ENCODE measurements at places on chromosomes 13 and 19.

DNA sequence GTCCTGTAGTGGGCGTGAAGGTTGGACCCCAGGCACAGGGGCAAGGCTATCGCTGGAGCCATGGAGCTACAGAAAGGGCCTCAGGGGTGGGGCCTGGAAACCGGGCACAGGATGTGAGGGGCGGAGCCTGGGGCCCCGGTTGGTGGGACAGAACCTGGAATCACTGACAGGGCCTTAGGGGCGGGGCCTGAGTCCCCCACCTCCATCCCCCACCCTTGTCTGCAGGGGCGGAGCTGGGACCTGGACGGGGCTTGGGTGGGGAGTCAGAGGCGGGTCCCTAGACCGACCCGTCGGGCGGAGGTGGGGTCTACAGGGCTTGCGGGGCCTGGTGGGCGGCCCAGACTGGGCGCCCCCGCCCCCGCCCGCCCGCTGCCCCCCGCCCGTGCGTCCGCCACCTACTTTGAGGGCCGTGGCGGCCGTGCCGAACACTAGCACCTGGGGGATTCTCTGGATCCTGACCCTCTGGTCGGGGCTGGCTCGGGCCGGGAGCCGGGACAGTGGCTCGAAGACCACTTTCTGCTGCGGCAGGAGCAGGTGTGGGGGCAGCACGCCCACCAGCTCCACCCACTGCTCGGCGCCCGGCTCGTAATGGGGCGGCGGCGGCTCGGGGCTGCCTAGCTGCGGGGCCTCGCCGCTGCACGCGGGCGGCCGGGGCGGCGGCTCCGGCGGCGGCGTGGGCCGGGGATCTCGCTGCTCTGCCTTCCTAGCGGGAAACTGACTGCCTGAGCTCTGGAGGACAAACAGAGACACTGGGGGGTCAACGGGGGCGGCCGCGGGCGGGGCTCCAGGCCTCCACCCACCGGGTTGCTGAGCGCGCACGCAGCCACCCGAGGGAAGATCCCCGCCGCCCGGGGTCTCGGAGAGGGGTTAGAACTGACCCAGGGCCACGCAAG lies 26.3 kb downstream of the DCAF15 start:
- DNase-seq, result no peak

GRCh38 chr13:110445183-110445582 lies 116.3 kb downstream of the RAB20 start:
- no peak for DNase-seq

DNA sequence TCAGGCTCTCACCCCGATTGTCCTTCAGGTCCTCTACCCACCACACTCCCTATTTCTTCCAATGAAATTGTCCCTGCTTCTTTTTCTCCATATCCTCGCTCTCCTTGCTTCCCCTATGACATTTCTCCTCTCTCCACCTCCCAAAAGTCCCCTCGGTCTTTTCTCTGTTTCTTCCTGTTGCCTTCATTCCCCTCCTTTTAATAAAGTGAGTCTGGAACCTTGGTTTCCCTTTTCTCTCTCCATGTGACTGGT lies 676 bp upstream of the ZNF574 start:
- no peak for DNase-seq

DNA sequence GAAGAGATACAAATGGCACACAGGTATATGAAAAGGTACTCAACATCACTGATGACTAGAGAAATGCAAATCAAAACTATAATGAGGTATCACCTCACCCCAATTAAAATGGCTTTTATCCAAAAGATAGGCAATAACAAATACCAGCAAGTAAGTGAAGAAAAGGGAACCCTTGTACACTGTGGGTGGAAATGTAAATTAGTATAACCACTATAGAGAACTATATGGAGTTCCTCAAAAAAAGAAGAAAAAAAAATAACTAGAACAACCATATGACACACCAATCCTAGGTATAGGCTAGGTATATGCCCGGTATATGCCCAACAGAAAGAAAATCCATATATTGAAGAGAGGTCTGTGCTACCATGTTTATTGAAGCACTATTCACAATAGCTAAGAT lies 150.9 kb downstream of the VWA8 start:
- DNase-seq, result no peak

GRCh38 chr13:59774491-59774971 lies 389.2 kb downstream of the DIAPH3 start:
- no peak for DNase-seq

DNA sequence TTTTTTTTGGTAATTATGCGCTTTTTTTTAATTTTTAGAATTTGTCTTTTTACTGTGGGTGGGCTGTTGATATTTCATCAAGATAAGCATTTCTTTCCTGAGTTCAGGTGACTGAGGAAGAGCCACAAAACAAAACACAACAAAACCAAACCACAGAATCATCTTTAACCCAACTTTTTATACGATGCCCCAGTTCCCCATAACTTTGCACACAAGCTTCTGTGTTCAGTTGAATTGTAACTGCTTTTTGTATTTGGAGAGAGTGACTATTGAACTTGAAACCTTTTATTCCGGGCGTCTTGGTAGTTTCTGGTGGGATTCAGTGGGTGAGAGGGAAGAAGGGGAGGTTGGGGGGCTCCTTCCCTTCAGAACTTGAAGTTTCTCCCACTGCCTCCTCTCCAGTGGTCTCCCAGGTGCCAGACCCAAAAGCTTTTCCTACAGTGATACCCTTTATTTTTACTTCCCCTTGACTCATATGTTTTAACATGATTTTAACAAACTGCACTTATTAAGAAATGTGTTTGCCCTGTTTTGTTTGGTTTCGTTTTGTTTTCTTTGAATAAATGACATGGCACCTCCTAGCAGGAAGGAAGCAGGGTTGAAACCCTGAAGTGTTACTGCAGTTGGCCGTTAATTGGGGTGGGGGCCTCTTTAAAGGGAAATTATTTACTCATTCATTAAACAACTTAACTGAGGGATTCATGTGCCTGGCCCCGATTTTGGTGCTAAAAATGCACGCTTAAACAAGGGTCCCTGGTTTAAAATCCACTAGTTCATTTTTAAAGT lies 2.7 kb upstream of the CCDC97 start:
- DNase-seq, result no peak

DNA sequence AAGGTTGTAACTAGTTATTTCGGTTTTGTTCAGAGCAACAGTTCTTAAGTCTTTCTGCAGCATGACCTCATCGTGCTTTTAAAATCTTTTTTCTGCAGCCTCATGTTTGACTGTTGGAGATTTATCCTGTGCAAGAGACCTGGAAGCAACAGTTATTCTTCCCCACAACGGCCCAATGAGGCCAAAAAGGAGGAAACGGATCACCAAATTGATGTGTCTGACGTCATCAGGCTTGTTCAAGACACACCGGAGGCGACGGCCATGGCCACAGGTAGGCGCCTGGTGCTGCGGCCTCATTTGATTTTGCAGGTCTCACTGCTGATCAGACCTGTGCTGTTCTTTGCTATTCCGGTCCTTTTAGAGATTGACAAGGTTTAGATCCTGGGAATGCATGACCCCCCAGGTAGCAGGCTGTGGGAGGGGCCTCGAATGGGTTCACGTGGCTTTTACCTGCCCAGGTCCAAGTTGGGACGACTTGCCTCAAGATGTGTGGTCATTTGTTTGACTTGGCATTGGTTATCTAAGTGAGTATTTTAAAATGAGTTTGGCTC lies 66.8 kb upstream of the MCF2L start:
- no peak for DNase-seq

DNA sequence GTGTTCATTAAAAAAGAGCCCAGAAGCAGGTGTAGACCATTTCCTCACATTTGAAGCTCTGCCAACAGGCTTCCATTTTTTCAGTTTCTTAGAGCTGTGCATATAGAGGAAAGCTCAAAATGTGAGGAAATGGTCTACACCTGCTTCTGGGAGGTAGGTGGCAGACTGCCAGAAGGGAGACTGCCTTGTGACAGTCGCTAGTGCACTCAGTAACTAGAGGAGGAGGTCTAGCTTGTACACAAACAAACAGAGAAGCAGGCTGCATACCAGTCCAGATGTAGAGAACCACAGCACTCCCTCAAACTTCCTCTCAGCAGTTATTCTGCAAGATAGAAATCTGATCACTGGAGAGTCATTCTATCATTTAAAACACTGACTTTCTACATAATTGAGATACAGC lies 800.2 kb downstream of the EFNB2 start:
- DNase-seq, result no peak

DNA sequence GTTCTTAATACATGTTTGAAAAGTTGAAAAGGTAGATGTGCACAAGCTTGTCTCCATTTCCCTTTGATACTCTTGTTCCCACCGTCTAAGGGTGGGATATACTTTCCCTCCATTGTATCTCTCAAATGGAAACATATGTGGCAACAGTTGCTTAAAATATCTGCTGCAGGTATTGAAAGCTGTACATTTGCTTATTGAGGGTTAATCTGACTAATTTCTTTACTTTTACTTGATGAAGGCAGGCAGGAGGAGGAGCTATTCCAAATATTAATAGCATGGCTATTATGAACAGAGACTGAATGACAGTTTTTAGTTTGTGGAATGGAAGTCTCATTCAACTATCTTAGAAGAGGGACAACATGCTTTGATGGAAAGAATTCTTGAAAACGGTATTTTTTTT lies 103.8 kb downstream of the SLC10A2 start:
- no peak for DNase-seq

GRCh38 chr13:27138457-27139093 lies 33.0 kb downstream of the USP12 start:
- no peak for DNase-seq

DNA sequence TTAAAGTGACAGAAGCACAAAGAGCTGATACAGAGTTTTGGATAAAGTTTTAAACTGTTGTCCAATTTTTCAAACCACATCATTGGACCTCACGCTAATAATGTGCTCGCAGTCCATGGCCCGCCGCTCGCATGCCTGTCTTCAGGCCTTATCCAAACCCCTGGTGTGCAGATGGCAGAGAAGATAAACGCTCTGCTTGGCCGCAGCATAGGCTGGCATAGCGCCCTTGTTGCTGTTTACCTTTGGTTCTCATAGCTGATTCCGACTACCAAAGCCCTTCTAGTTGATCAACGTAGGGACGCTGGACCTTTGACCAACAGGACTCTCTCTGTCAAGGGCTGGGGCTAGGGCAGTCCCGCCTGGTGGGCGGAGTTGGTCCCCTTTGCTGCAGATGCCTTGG lies 23.5 kb upstream of the QTRT1 start:
- DNase-seq, result no peak

- DNase-seq, result no peak
These were observed 451.7 kb downstream of the EFNB2 start for GRCh38 chr13:106083620-106084350.

GRCh38 chr13:93279982-93280381 lies 53.4 kb downstream of the GPC6 start:
- DNase-seq, result no peak

DNA sequence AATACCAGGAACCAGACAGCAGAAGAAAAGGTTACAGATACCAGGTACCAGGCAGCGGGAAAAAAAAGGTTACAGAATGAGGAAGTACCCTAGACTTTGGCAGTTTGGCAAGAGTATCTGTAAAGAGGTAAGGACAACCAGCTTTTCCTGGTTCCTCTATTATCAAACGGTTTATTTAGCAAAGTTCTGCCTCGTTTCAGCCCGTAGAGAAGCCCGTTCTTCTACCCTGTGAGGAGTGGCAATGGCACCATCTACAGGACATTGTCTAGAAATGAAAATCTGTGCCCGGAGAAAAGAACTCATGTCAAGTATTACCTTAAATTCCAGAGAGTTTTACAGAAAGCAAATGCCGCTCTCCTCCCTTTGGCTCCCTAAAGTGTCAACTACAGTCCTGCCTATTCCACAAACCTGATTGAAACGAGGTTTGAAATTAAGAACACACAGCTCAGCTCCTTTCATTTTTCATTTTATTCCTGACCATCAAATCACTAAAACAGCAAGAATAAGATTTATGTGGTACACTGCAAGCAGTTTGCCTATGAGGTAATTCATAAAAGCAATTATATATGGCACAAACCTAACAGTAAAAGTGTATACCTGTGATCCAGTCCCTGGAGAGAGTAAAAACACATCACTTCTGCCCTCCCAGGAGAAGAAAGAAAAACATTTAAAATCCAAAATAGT lies 226.3 kb downstream of the SLC7A1 start:
- no peak for DNase-seq

GRCh38 chr19:1312767-1313694 lies 27.4 kb downstream of the EFNA2 start:
- DNase-seq, result no peak

- no peak for DNase-seq
These were observed 37.8 kb downstream of the KLF5 start for GRCh38 chr13:73096638-73097037.

- no peak for DNase-seq
These were observed 7.2 kb upstream of the RASL11A start for GRCh38 chr13:27263438-27263837.

DNA sequence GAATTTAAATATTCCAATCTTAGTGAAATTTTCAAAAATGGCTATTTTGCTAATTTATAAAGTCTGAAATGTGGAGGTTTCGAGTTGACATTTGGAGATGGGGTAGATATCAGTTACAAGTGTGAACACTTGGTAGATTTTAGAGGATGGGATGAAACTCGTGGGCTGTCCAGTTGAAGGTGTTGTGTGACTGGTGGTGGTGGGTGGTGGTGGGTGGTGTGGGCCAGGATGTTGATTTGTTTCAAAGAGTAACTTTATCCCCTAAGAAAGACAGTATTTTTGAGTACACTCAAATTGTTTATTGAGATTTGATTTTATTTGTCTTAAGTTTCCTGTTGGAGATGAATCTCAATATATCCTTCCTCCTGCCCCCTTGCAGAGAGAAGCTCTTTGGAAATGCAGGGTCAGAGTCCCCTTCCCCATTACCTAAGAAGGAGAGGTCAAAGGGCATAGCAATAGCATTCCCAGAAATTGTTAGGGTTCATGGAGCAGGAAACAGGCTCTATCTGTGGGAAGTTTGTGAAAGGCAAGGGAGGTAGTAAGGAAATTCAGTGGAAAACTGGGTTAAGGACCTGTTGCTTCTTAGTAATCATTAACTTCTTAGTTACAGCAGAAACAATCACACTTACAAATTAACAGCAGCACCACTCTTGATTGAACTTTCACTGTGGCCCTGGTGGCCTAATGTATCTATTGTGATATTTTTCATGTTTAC lies 133.6 kb upstream of the RNF113B start:
- no peak for DNase-seq

DNA sequence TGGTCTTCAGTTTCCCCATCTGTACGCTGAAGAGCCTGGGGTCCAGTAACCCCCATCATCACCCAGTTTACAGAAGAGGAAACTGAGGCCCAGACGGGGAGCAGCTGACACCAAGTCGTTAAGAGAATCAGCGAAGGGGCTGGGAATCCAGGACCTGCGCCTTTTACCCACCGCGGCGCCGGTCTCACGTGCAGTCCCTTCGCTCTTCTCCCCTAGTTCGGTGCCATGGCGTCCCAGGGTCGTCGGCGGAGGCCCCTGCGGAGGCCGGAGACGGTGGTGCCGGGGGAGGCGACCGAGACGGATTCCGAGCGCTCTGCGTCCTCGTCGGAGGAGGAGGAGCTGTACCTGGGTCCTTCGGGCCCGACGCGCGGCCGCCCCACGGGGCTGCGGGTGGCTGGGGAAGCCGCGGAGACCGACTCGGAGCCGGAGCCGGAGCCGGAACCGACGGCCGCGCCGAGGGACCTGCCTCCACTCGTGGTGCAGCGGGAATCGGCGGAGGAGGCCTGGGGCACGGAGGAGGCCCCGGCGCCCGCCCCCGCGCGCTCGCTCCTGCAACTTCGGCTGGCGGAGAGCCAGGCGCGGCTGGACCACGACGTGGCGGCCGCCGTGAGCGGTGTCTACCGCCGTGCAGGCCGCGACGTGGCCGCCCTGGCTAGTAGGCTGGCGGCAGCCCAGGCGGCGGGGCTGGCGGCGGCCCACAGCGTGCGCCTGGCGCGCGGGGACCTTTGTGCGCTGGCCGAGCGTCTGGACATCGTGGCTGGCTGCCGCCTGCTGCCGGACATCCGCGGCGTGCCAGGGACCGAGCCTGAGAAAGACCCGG lies 698 bp downstream of the BLOC1S3 start:
- DNase-seq, result no peak
